ENCODE measurements at places on chromosomes 2 and 18. TPM values are rescaled to one million over a fixed set of nuclear protein-coding genes. Genes with fewer than 3 reads are reported as not detected.
A peak's percentile ranks its signal among the peaks of the same experiment; 100 is the strongest.

FIGLA gene
- not detected for polyA plus RNA-seq

RBKS gene
- 2.9 TPM for polyA plus RNA-seq

- DNase-seq = no peak
- H3K27me3 ChIP-seq = no peaks in the 10 kb centered on the region
- no peak overlapping the region for H3K4me3 ChIP-seq
Measured at GRCh38 chr2:50535971-50536759, 495.8 kb downstream of the NRXN1 start.

GRCh38 chr2:9961013-9961412 lies 9.5 kb downstream of the GRHL1 start:
- peaks cover 9% of the 10 kb centered on the region for H3K4me1 ChIP-seq
- H3K27ac ChIP-seq = no peak overlapping the region
- H3K27me3 ChIP-seq = no peaks in the 10 kb centered on the region
- DNase-seq = no peak
- no peak overlapping the region for H3K4me3 ChIP-seq

GRCh38 chr18:22494771-22495170 lies 77.1 kb upstream of the CTAGE1 start:
- H3K36me3 ChIP-seq = no peaks in the 10 kb centered on the region
- H3K4me3 ChIP-seq = no peak overlapping the region
- peaks cover 3% of the 10 kb centered on the region for H3K27me3 ChIP-seq
- H3K27ac ChIP-seq = no peak overlapping the region
- DNase-seq = no peak
- peaks cover 2% of the 10 kb centered on the region for H3K4me1 ChIP-seq

GRCh38 chr18:6249170-6249569 lies 165.5 kb downstream of the L3MBTL4 start:
- peak overlapping the region; percentile 22 for H3K4me3 ChIP-seq
- no peaks in the 10 kb centered on the region for H3K36me3 ChIP-seq
- peaks cover 2% of the 10 kb centered on the region for H3K27me3 ChIP-seq
- DNase-seq = peak; percentile 5
- peaks cover 37% of the 10 kb centered on the region for H3K4me1 ChIP-seq
- H3K27ac ChIP-seq = peak overlapping the region; percentile 58

DNA sequence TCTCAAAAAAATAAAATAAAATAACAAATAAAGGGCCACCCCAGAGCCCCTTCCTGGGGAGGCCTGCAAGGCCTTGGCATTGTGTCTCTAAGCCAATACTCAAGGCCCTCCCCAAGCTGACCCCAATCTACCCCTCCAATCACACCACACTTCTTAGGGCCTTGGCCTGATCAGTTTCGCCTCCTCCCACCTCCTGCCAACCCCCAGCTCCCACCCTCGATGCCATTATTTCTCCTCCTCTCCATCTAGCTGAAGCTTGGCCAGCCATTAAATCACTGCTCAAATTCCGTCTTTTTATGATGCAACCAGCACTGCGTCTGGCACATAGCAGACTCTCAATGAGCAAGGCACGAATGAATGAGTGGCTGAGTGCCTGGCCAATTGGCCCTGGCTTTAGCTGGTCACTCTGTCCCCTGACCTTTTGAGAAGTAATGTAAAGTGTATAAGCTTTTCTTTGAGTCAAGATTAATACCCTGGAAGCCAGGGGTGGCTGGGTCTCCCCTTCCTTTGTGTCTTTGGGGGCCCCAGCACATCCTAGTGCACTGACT lies 55.9 kb downstream of the SMAD7 start:
- no peak for DNase-seq
- H3K4me3 ChIP-seq = no peak overlapping the region
- no peaks in the 10 kb centered on the region for H3K36me3 ChIP-seq
- H3K4me1 ChIP-seq = peaks cover 24% of the 10 kb centered on the region

TMEM247 gene
- polyA plus RNA-seq = not detected

- no peak overlapping the region for H3K27ac ChIP-seq
- H3K36me3 ChIP-seq = no peaks in the 10 kb centered on the region
- peaks cover 2% of the 10 kb centered on the region for H3K27me3 ChIP-seq
- no peaks in the 10 kb centered on the region for H3K4me1 ChIP-seq
- H3K4me3 ChIP-seq = no peak overlapping the region
Measured at GRCh38 chr2:142008135-142008744, 122.6 kb downstream of the LRP1B start.

GRCh38 chr2:237980751-237981150 lies 13.9 kb downstream of the UBE2F start:
- H3K36me3 ChIP-seq = peaks cover 8% of the 10 kb centered on the region
- DNase-seq = no peak
- H3K4me1 ChIP-seq = peaks cover 98% of the 10 kb centered on the region
- peak overlapping the region; percentile 66 for H3K4me3 ChIP-seq
- H3K27me3 ChIP-seq = no peaks in the 10 kb centered on the region
